ENCODE measurements at places on chromosomes 7 and 10.

- DNase-seq: no peak
Observed at GRCh38 chr10:118287076-118287806, 54.9 kb downstream of the FAM204A start.

GRCh38 chr10:767211-767610, 77.7 kb upstream of the DIP2C start:
- peak; percentile 22 for DNase-seq

- no peak for DNase-seq
Observed at GRCh38 chr10:75358835-75359421, 42.6 kb downstream of the ZNF503 start.

- no peak for DNase-seq
Observed at GRCh38 chr7:19351341-19352304, 206.4 kb upstream of the FERD3L start.

DNA sequence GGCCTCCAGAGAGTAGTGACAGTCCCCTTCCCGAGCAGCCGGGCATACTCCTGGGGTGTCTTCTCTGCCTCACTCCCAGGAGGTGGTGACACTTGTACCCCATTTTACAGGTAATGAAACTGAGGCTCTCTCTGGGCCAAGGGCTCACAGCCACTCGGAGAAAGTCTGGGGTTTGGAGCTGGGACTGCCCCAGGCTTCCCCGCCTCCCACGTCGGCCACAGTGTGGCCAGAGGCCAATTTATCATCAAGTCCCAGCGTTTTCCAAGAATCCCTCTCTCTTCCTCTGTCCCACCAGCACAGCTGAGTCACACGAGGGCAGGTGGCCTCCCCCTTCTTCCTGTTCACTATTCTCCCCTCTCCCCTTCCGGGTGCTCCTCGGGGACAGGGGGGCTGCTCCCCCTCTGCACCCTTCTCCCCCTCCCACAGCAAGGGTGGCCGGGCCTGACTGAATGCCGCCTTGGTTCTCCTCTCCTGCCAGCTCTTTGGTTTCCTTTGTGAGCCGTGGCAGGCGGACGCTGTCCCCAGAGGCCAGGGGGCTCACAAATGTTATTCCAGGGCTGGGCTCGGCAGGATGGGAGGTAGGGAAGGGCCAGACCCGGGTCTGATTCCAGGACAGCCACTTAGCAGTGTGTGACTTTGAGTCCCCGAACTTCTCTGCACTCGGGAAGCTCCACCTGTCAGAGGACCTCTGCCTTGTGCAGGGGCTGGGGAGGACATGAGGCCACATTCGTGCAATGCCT, 17.7 kb downstream of the CLIP2 start:
- no peak for DNase-seq

DNA sequence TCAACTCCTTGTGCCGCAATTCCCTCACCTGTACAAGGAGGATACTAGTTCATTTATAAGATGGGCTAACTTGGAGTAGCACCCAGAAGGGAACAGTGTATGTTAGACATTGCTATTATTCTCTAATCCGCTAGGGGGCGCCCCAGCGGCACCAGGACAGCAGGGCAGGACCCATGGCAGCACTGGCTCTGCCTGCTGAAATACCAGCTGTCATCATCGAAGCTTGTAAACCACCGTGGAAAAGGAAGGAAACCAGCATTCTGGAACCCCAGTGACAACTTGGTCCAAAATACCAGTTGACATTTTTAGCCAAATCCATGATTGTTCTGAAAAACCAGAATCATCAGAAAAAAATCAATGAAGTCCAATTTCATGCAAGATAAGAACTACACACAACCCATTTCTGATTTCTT, 134.4 kb downstream of the ITGA8 start:
- DNase-seq: peak; percentile 64

DNA sequence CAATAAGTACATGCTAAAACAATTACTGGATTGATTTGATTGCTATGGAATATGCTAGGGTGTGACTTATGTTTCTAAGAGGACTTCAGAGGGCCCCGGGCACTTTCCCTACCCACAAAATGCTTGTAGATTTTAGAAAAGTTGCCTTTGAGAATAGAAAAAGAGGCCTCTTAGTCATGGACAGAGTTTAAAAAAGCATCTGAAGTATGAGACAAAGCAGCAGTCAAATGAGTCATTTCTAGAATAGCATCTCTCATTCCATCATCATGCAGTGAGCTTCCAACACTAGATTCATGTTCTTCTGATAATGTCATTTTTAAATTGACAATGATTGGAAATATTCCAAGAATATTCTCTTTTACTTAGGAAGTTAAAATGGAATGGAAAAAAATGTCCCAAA, 675.1 kb upstream of the PCDH15 start:
- no peak for DNase-seq

DNA sequence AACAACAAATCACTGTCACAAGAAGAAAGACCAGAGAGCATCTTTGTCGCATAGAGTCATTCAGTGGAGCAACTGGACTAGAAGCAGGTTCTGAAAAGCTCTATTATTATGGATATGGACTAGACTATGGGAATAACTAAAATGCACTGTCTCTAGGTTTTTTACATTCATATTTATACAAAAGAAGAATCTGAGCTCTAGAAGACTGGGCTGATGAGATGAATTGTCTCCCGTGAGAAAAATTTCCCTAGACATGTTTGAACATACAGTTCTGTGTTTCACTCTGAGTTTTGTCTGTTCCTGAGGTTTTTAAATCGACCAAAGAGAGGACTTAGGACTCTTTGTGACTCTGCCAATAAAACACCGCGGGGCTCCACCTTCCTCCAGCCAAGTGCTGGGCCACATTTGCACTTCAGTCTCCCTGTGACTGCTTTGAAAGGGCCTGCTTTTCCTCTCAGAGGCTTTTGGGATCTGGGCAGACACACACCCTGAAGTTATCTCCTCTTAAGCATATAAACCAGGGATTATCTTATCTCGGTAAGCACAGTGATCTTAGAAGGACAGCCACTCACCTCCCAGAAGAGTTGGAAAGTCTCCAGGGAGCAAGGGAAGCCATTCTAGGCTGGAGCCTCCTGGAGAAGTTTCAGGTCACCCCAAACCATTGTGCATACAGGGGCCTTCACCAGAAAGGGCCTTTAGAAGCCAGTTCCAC, 101.0 kb upstream of the JCAD start:
- no peak for DNase-seq

- DNase-seq: no peak
Observed at GRCh38 chr10:5484205-5484604, 15.2 kb downstream of the CALML5 start.

DNA sequence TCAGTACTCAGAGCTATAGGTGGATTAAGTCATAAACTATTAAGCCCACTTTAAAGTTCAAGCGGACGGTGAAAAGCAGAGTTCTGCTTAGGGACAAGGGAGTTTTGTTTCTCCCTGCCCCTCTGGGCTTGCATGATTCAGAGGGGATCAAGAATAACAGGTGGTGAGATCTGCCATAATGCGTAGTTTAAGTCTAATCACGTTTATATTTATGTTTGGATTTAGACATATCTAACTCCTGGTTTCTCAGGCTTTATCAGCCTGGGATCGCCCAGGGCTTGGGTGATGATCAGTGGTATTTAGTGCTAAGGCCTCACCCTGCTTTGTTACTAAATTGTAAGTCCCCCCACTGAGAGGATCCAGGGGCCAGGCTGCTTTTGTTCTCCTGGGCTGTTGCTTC, 335.4 kb upstream of the NRP1 start:
- DNase-seq: peak; percentile 44

GRCh38 chr10:60905580-60905979, 38.4 kb downstream of the RHOBTB1 start:
- DNase-seq: no peak

- peak; percentile 58 for DNase-seq
Observed at GRCh38 chr7:22841954-22842353, 19.3 kb upstream of the TOMM7 start.

GRCh38 chr7:23191022-23191421, 9.2 kb downstream of the NUP42 start:
- DNase-seq: no peak

DNA sequence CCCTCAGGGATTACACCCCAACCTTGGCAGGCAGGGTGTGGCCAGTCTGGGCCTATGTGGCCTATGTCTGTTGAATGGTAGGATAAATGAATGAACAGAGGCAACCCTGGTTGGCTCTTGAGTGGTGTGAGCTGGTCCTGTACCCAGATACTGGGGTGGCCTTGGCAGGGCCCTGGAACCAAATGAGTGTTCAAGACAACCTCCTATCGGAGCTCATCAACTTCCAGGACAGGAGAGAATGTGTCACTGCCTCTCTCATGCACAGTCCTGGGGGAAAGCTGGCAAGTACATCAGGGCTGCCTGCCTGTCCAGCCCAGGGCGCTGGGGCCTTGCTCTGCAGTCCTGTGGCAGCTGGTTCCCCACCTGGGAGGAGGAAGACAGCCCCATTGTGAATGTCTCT, 271.6 kb downstream of the CALN1 start:
- no peak for DNase-seq

DNA sequence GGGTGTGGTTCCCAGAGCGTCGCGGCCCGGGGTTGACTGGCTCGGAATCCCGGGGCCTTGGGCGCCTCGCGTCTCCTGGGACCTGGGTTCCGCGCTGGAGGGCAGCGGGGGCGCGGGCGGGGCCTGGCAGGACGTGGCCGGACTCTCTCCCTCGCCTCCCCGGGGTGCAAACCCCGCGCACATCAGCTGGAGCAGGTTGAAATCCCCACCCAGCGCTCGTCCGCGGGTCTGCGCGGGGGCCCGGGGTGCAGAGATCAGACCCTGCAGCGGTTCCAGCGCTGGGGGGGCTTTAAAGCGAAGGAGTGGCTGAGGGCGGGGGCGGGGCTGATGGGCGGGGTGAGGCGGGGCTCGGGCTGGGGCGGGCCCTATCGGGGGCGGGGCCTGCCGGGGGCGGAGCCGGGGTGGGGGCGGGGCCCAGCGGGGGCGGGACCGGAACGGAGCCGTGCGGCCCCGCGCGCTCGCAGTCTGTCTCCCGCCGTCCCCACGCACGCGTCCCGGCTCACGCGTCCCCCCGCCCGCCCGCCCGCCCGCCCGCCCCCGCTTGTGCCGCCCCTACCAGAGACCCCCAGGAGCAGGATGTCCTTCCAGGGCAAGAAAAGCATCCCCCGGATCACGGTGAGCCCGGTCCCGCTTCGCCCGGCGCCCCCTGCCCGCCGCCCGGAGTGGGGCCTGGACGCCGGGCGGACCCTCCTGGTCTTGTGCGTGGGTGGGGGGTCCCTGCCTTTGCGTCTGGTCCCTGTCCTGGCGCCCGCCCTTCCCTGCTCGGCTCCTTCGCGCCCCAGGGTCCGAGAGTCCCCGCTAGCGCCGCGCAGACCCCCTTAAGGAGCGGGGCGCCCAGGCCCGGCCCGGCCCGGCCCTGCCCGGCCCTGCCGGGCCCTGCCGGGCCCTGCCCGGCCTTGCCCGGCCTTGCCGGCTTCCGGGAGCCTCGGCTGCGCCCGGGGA, at the start of gene DPYSL4:
TSS of gene DPYSL4 (plus strand) at position 461 of the 942 bp plus-strand sequence. CDS start at position 577, 116 bp downstream.
- peak; percentile 15 for DNase-seq

GRCh38 chr10:2909921-2910320, 157.4 kb upstream of the PFKP start:
- no peak for DNase-seq

DNA sequence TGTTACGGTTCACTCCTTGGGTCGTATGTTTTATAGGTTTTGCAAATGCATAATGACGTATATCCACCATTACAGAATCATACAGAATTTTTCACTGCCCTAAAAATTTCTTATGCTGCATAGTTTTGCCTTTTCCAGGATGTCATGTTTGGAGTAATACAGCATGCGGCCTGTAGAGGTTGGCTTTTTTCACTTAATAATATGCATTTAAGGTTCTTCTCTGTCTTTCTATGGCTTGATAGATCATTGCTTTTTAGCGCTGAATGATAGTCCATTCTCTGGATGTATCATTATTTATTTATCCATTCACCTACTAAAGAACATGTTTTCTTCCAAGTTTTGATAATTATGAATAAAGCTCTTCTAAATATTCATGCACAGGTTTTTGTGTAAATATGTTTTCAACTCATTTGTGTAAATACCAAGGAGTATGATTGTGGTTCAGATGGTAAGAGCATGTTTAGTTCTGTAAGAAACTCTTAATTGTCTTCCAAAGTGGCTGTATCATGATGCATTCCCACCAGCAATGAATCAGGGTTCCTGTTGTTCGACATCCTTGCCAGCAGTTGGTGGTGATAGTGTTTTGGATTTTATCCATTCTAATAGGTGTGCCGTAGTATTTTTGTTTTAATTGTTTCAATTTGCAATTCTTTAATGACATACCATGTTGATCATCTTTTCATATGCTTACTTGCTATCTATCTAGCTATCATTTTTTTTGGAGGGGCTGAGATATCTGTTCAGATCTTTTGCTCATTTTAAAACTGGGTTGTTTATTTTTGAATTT, 531.2 kb upstream of the GHITM start:
- no peak for DNase-seq

- DNase-seq: no peak
Observed at GRCh38 chr10:128985036-128985435, 482.0 kb upstream of the MGMT start.

GRCh38 chr10:97718659-97719142, 5.2 kb downstream of the MARVELD1 start:
- DNase-seq: no peak

GRCh38 chr7:36602511-36602910, 121.8 kb downstream of the AOAH start:
- no peak for DNase-seq

- no peak for DNase-seq
Observed at GRCh38 chr10:29956335-29956924, 103.0 kb downstream of the JCAD start.

DNA sequence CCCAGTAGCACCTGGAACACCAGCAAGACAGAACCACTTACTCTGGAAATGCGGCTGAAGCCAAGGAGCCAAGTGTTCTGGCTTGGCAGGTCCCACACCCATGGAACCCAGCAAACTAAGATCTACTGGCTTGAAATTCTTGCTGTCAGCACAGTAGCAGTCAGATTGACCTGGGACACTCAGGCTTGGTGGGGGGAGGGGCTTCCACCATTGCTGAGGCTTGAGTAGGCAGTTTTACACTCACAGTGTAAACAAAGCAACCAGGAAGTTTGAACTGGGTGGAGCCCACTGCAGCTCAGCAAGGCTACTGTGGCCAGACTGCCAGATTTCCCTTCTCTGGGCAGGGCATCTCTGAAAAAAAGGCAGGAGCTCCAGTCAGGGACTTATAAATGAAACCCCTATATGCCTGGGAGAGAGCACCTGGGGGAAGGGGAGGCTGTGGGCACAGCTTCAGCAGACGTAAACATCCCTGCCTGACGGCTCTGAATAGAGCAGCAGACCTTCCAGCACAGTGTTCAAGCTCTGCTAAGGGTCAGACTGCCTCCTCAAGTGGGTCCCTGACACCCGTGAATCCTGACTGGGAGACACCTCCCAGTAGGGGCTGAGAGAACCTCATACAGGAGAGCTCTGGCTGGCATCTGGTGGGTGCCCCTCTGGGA, 121.2 kb downstream of the MTERF1 start:
- DNase-seq: no peak

- no peak for DNase-seq
Observed at GRCh38 chr10:45058992-45059561, 58.4 kb downstream of the ZNF22 start.

- no peak for DNase-seq
Observed at GRCh38 chr7:77674878-77675277, 21.4 kb upstream of the RSBN1L start.

- no peak for DNase-seq
Observed at GRCh38 chr10:91549262-91549661, 83.6 kb downstream of the PPP1R3C start.

GRCh38 chr7:29189743-29190201, 4.8 kb upstream of the CHN2 start:
- DNase-seq: peak; percentile 54

GRCh38 chr7:44415510-44415909, 74.9 kb downstream of the NUDCD3 start:
- DNase-seq: no peak

GRCh38 chr7:94620703-94621118, 35.2 kb downstream of the SGCE start:
- DNase-seq: peak; percentile 15
